ENCODE measurements at places on chromosomes 7 and 10.

- DNase-seq = no peak
Observed at GRCh38 chr10:71975087-71975870, 11.1 kb downstream of the CHST3 start.

GRCh38 chr7:368651-369475 is 78.9 kb downstream of the FOXL3 start:
- no peak for DNase-seq

- peak; percentile 79 for DNase-seq
Observed at GRCh38 chr7:74235518-74236268, 18.5 kb downstream of the RFC2 start.

DNA sequence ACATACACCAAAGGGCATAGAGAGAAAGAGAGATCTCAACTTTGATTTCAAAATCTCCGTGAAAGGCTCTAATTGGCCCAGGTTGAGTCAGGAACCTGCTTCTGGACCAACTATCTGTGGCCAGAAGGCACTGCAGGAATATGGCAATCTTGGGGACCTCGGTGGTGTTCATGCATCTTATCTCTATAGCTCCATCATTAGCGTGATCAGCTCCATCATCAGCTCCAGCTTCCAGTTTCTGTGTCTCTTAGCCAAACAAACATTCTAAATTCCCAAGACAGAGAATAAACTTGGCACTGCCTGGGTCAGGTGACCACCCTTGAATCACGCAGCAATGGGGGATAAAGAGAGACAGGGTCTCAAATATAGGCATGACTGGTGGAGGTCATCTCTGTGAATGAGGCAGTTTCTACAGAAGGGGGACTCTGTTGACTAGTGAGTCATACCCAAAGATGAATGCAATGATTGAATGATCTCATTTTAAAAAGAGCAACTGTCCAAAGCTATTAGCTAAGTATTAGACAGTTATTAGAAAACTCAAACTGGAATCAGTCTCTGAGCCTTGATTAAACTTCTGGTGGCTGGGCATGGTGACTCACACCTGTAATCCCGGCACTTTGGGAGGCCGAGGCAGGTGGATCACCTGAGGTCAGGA is 5.4 kb upstream of the NRF1 start:
- no peak for DNase-seq

- no peak for DNase-seq
Observed at GRCh38 chr7:46145412-46145811, 224.3 kb upstream of the IGFBP3 start.

GRCh38 chr10:21078410-21079329 is 181.6 kb upstream of the NEBL start:
- no peak for DNase-seq

DNA sequence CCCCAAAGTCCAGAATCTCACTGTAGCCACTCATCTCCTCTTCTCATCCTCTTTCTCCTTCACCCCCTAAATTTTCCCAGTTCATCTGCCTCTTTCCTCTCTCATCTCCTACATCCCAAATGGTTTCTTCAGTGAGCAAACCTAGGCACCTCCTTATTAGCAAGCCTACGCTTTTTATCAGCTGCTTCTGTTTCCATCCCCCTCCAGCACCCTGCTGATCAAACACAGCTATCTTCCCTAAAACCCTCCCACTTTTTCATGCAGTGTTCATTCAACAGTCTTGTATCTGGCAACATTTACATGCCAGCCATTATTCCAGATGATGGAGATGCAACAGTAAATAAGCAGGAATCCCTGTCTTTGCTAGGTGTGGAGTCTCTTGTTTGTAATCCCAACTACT is 3.3 kb upstream of the ABRAXAS2 start:
- DNase-seq = no peak

GRCh38 chr10:114624422-114624821 is 33.7 kb downstream of the ABLIM1 start:
- no peak for DNase-seq

DNA sequence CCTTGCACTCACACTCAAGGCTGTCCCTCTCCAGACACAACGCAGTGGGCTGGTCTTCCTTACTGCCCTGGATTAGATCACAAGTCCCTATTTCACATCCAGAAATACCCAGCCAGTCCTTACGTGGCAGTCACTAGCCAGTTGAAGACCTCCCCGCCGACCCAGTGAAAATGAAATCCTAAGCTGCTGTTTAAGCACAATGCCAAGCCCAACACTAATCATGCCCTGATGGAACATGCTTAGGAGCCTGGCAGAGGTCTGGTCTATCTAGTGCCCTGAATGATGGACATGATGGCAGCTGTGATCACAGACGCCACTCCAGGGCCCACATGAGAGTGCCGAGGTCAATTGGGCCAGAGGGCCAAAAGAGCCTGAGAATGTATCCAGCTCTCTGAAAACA is 389.0 kb downstream of the GRID1 start:
- DNase-seq = no peak

DNA sequence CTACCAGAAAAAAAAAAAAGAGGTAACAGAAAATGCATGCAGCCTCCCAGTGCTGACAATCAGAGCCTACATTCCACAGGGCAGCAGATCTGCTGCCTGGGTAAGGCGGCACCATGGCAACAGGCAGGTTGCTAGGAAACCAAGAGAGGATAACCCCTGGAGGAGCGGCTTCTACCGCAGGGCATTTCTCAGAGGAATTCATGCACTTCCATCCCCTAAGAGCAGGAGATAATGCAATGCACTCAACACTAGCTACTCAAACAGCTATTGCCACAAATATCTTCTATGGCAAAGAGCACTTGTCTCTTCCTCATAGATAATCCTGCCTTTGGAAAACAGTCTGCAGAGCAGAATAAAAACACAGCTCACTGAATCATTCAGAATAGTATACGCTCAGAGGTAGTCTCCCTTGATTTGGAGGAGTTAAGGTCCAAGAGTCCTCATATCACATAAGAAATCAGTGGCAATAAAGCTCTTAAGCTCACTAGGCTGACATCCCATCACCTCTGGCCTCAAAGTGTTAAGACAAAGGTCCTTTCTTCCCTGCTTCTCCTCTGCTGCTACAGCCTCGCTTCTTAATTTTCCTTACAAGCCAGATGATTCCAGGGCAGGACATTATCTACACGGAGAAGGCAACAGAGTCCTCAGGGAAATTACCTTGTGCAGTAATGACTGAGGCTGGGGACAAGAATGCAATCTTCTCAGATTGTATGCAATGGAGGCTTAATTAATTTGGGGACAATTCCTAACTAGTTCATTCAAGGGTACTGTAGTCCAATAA is 10.7 kb downstream of the PSAP start:
- DNase-seq = no peak

All from T-helper 2 cell (primary cell).